ENCODE measurements at places on chromosomes 1 and 21.

- no peak for DNase-seq
Observed at GRCh38 chr1:70143048-70143659, 62.2 kb downstream of the LRRC40 start.

DNA sequence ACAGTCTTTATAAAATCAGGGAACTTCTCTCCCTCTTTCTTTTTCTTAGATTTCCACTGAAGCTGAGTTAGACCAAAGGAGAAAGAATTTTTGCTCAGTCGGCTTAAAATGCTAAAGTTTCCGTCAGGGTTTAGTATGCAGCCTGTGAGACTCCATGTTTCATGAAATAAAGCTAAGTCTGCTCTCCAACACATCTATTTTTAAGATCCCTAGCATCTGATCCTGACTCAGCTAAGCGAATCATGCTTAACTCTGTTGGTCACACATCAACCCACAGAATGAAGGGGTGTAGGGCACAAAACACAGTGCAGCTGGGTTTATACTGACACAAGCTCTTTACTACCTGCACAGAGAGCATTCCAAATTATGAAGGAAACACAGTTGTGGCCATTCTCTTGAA, 102.4 kb upstream of the ZNF281 start:
- no peak for DNase-seq

DNA sequence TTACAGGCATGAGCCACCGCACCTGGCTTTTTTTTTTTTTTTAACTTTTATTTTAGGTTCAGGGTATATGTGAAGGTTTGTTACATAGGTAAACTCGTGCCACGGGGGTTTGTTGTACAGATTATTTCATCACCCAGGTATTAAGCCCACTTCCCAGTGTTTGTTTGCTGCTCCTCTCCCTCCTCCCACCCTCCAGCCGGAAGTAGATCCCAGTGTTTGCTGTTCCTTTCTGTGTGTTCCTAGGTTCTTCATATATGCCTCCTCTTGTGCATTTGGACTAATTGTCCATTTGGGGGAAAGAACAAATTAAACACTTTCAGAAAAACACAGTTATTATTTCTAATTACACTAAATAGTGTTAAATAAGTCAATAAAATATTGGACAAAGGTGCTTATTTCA, 1.1 kb upstream of the SLC2A7 start:
- no peak for DNase-seq

- no peak for DNase-seq
Observed at GRCh38 chr1:44447051-44447810, 42.2 kb downstream of the RNF220 start.

DNA sequence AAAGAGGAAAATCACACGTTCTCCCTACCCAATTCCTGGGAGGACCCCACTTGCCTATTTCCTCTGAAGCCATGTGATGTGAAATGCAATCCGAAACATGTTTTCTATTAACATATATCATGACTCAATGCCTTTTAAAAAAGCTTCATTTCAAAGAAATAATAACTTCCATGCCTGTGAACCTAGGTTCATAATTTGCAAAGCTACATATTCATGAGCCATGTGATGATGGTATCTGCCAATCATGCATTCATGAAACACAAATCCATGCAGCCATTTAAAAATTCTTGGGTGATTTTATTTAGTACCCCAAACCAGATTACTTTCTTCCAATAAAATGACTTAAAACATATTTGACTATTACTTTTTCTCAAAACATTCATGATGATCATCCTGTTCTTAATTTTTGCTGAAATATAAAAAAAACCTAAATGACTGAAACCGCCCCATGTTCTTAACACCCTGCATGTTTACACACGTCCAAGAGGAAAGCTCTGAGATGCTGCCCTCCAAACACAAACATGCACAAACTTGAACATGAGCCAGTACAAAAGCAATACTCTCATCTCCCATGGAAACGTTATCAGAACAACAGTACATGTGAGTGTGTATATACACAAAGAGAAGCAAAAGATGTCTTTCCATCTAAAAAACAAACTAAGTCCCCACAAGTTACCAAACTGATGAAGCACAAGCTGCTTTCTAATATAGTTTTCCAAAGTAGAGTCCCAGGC, 140.1 kb downstream of the TGFBR3 start:
- DNase-seq: no peak

- no peak for DNase-seq
Observed at GRCh38 chr1:153805886-153806719, 30.9 kb downstream of the SLC27A3 start.

DNA sequence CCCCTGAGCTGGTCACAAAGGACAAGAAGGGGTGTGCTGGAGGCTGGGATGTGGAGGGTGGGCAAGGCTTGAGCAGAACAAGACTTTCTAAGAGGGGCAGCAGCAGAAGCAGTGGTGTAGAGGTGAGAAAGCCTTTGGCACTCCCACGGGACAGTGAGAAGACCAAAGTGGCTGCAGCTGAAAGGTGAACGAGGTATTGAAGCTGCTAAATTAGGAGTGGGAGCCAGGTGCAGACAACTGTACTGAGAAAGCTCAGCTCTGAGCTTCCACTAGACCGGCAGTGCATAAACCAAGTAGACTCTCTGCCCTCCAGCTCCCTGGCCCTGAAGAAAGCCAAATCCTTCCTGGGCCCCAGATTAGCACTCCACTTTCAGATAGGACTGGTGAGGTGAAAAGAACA, 93.0 kb downstream of the VWA5B1 start:
- no peak for DNase-seq

GRCh38 chr1:12532405-12533315, 85.3 kb downstream of the DHRS3 start:
- DNase-seq: no peak

- no peak for DNase-seq
Observed at GRCh38 chr1:33370827-33371226, 49.9 kb upstream of the A3GALT2 start.

- DNase-seq: no peak
Observed at GRCh38 chr1:12184008-12184681, 17.4 kb downstream of the TNFRSF1B start.

DNA sequence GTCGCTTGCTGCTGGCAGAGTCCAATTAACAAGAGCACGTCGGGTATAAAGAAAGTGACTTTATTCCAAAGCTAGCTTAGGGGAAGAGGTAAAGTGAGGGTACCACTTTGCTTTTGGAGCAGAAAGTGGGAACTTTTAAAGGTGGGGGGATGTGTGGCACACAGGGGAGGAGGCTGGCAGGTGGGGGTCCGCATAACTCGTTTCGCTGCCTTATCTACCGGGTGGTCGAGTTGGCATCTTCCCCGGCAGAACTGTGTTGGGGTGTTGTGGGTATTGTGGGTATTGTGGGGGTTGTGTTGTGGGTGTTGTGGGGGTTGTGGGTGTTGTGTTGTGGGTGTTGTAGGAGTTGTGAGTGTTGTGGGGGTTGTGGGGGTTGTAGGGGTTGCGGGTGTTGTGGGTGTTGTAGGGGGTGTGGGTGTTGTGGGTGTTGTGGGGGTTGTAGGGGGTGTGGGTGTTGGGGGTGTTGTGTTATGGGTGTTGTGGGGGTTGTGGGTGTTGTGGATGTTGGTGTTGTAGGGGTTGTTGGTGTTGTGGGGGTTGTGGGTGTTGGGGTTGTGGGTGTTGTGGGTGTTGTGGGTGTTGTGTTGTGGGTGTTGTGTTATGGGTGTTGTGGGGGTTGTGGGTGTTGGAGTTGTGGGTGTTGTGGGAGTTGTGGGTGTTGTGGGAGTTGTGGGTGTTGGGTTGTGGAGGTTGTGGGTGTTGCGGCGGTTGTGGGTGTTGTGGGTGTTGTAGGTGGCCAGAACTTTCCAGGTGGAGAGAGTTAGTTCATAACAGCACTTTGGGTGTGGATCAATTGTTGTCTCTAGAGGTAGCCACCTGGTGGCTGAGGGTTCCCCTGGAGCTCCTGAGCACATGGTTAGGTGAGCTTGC, 52.7 kb downstream of the AGPAT3 start:
- DNase-seq: no peak

- DNase-seq: no peak
Observed at GRCh38 chr1:193846411-193846810, 660.0 kb upstream of the B3GALT2 start.

DNA sequence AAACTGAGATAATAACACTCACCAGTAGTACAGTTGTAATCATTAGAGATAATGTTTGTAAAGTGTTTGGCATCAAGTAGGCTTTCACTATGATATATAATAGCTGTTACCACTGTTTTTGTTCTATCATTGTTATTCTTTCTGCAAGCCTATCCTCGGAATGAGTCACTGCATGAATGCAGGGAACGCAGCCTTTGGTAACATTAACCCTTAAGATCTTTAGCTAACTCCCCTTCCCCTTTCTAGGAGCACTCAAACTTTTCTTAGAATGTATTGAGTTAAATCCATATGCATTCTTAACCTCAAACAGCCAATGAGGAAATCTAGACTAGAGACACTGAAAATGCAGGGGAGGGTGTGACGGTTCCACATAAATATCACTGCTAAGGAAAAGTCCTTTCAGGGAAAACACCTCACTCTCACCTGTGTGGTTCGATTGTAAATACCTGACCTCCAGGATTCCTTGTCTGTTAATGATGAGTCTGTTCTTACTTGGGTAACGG, 467.3 kb downstream of the SETD4 start:
- DNase-seq: no peak

DNA sequence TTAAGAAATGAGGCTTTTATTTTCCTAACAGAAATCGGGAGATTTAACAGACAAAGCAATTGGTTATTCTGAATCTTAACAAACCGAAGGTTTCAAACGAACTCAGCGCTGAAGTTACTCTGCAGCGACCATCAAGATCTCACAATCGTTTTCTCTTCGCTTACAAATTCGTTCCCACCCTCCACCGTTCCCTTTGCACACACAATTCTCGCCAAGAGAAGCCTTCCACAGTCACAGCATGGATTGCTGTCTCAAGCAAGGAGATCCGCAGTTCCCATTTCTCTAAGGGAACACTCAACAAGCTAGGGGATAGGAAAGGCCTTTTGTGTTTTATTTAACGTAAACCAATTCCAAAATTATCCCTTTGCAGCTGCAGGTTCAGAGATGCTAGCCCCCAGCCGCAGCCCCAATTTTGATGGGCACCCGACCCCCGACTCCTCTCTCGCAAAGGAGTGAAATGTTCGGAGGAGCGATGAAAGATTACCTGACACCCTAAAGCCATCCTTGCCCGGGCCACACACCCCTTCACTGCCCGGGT, 755 bp downstream of the FBXO42 start:
- DNase-seq: no peak

DNA sequence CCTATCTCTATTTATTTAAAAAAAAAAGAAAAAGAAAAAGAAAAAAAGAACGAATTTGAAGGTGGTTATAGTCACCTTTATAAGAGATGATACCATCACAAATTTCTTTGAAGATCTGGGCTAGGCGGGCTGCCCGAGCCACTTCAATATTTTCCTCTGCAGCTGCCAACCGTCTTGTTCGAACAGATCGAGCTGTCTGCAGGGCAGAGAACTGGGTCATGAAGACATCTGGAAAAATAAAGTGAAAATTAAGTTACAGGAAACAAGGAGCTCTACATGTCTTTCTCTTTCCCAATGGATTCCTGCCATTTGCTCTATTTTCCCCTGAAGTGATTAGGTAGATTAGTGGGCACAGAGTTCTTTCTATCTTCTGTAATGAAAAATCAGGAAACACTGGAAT, 31.9 kb downstream of the RUSC1 start:
- no peak for DNase-seq

GRCh38 chr1:21302747-21303715, 12.8 kb upstream of the ECE1 start:
- no peak for DNase-seq

GRCh38 chr1:15835205-15835740, 12.2 kb upstream of the SPEN start:
- DNase-seq: no peak

GRCh38 chr1:206866062-206866461, 639 bp downstream of the IL20 start:
- no peak for DNase-seq

- DNase-seq: no peak
Observed at GRCh38 chr21:14273736-14274538, 58.0 kb downstream of the RBM11 start.

DNA sequence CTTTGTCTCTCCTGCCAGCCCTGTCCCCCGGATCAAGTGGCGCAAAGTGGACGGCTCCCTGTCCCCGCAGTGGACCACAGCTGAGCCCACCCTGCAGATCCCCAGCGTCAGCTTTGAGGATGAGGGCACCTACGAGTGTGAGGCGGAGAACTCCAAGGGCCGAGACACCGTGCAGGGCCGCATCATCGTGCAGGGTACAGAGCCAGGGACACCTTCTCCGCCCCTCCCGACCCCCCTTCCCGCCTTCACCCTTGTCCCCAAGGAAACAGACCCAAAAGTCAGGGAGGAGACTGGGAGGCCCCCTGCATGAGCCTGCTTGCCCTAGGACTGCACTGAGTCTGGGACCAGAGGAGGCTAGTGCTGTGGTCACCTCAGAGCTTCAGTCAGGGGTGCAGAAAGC, 18.2 kb downstream of the CNTN2 start:
- no peak for DNase-seq

DNA sequence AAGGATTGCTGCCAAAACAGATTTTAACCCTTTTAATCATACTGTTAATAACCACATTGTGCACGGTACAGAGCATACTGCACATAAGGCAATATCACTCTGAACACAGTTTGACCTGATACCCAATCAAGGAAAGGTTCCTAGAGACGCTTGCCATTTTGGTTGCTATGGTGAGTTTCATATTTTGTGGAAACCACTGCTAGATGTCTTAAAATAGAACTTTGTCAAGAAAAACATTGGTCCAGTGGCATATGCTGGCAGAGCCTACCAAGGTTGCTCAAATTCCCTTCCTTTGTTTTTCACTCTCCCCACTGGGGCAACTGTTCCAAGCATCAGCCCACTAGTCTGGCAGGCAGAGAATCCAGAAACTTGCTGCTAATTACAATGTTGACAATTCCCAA, 114.8 kb upstream of the DPYD start:
- DNase-seq: peak; percentile 58

DNA sequence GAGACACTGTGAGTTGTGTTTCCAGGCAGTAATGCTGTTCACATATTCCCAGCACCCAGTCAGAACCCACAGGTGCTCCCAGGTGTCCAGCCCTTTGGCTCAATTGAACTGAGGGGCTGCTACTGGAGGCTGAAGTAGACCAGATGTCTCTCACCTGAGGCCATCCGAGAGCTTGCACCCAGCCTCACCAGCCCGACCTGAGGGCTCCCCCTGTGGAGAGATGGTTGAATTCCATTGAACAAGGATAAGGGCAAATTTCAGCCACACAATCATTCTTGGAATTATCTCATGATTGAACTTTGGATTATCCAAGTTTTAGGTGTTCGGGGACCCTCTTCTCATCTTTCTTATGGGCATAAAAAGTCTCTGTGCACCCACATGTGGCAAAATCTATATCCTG, 52.1 kb downstream of the OBSCN start:
- no peak for DNase-seq

GRCh38 chr1:21255284-21255942, 34.9 kb downstream of the ECE1 start:
- peak; percentile 75 for DNase-seq

All from NCI-H2171 (cell line).